B cell (primary cell): ENCODE measurements at places on chromosomes 7 and 10.

DNA sequence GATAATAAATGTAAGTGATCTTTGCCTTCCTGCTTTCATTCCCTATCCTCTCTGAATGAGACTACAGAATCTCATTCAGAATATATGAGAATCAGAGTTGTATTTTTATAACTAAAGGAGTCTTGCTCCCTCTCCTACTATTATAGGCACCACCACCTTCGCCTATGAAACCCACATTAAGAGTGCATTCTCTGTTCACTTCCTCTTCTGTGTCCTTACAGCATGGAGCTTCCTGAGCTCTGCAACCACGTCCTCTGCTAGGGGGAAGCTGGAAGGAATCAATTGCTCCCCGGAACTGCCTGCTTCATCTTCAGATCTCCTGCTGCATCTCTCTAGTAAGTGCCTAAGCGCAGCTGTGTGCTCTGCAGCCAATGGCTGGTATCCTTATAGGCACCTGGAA is 820.7 kb downstream of the GRID1 start:
- DNase-seq: no peak

DNA sequence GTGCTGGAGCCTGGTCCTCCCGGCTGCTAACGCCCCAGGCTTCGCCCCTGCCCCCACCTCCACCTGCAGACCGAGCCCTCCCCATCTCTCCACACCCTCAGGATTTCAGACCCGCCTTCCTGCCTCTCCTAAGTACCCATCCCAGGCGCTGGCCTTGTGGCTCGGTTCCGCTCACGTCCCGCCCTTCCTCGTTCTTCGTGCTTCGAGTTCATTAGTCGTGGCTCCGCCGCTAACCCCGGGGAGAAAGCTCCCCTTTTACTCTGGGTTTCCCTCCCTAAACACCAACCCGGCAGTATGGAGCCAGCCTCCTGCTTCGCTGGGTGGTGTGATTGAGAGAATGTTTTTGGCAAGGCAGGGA is 11.2 kb downstream of the EMX2 start:
- DNase-seq: no peak

DNA sequence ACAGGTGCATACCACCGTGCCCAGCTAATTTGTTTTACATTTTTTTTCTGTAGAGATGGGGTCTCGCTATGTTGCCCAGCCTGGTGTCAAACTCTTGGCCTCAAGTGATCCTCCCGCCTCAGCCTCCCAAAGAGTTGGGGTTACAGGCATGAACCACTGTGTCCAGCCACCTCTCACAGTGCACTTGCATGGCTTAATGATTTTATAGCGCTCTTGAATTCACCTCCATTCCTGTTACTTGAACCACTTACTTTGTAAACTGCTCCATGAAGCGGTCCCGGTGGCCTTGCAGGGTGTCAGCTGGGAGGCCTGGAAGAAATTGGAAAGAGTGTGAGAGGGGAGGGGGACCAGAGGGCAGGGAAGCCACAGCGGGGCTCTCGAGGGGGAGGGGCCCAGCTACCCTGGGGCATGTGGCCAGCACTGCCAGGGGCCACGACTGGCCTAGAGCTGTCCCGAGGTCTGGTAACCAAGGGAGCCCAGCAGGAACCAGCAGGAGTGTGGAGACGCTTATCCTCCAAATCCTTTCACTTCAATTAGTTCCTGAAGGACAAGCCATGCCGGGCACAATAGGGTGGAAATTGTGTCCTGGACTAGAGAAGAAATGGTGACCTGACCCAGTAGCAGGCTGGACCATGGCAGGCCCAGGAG is 76.0 kb downstream of the SPDYE5 start:
- no peak for DNase-seq

- no peak for DNase-seq
Measured at GRCh38 chr10:80283119-80283518, 6.3 kb downstream of the MAT1A start.

- no peak for DNase-seq
Measured at GRCh38 chr10:80504897-80505465, 32.7 kb upstream of the SH2D4B start.

- peak; percentile 12 for DNase-seq
Measured at GRCh38 chr7:97145068-97145467, 27.6 kb downstream of the SDHAF3 start.

DNA sequence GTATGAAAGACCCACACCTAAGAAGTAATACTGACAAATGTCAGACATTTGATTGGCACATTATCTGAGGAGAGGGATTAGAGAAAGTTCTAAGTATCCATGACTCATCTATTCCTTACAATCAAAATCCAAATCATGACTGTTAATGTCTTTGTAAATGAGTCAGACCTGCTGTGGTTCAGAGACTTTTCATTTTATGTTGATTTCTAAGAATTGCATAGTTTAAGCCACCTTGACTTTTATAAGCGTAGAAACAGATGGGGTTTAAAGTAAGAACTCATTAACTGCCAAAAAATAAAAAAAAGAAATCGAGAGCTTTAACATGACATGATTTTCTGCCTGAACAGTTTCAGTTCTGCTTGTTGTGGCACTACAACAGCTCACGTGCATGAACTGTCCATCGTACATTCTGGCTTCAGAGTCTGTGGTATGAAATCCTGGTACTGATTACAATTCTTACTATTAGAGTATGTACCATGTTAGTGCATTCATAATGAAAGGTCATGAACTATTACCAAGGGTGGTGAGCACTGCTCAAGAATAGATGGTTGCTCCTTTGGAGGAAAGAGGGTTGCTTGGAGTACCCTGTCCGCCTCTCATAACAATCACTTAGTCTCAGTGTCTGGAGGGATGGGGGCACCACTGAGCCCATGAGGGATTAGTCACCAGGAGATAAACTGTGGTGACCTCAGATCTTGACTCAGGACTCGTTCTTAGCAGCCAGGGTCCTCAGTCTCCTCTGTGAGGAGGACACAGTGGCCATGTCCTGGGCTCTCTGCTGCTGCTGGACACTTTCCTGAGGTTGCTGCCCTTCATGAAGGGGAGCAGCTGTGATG is 42.2 kb downstream of the ACSM6 start:
- DNase-seq: peak; percentile 56

GRCh38 chr7:124308384-124308783 is 275.5 kb upstream of the TMEM229A start:
- no peak for DNase-seq

- DNase-seq: no peak
Measured at GRCh38 chr10:131921184-131921583, 20.4 kb downstream of the PPP2R2D start.

- DNase-seq: no peak
Measured at GRCh38 chr7:101818287-101819071, 1.1 kb downstream of the CUX1 start.

GRCh38 chr7:97872025-97872669 is at the start of gene ASNS:
TSS of gene ASNS (minus strand) at chr7:97872408. CDS start at chr7:97869156, 3,252 bp downstream.
- peak; percentile 92 for DNase-seq

DNA sequence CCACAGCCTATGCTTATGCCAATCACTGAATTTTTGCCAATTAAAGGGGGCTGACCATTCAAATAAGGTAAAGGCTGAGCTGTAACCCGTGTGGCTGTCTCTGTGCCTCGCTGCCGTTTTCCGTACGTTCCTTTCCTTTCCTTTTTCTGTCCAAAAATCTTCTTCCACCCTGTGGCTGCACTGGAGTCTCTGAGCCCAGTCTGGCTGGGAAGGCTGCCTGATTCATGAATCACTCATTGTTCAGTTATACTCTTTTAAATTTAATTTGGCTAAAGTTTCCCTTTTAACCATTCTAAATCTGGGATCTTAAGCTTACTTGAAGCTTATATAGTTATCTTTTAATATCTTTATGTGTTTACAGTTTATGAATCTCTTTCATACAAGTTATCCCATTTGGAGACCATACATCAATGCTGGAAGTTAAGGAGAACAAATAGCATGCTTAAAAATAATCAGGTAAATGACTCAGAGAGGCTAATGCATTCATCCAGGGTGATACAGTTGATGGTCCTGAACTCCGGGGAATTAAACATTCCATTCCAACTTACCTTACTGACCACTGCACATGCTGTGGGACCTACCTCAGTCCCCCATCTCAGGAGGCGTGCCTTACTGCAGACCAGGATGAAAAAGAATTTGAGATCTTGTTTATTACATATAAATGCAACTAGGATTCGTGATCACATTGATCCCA is 385.3 kb upstream of the ADARB2 start:
- no peak for DNase-seq

DNA sequence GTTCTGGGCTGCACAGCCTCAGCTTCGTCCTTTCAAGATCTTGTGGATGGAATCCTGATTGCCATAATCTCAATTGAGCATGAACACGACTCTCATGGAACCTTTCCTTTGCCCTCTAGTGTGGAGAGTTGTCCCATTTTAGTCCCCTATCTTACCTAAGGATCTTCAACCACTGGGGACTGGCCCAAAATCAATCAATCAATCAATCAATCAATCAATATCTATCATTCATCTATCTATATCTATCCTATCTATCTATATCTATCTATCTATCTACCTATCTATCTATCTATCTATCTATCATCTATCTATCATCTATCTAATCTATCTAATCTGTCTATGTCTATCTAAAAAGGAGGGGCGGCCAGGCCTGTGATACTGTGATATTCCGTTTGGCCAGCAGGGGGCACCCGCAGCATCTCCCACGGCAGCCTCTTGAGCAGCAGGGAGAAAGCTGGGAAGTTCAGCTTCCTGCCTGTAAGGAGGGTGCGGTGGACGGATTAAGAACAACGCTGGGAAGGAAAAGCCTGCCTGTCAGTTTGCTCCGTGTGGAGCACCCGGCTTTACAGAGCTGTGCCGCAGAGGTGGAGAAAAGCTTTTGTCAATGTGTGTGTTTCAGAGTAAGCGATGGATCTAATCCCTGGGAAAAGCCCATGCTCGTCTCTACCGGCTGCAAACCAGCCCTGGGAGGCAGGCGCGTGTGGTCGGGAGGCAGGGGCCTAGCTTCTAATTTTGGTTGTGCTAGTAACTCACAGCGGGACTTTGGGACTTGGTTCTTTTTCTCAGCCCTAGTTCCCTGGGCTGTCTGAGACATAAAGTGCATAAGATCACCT is 124.9 kb downstream of the SH2D4B start:
- DNase-seq: peak; percentile 71

DNA sequence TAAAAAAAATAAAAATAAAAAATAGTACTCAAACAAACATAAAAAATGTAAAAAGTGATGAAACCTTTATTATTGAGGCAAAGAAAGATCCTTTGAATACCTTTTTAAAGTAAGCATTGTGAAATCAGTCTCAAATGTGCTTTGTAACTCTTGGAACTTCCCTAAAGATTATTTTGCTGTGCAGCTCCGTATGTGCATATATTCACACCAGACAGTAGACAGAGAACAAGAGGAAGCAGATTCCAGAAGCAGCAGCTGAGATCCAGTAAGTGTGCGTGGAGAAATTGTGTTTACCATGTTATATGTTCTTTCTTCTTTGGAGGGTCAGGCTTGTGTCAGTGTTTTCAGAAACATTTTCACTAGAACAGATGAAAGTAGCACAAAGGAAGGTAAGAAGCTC is 324.9 kb downstream of the AGMO start:
- DNase-seq: no peak

DNA sequence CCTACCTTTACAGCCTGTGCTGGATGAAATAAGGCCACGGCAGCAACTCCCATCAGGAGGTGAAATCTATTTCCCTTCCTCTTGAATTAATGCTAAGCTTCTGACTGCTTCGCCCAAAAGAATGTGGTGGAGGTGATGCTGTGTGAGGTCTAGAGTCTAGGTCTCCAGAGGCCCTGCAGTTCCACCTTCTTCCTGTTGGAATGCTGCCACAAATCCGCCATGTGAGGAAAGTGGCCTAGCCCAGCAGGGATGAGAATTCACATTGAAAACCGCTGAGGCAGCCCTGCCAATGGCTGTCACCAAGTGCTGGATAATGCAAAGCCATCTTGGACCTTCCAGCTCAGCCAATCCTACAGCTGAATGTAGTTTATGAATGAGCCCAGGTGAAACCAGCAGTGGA is 28.0 kb downstream of the RHOBTB1 start:
- DNase-seq: no peak

DNA sequence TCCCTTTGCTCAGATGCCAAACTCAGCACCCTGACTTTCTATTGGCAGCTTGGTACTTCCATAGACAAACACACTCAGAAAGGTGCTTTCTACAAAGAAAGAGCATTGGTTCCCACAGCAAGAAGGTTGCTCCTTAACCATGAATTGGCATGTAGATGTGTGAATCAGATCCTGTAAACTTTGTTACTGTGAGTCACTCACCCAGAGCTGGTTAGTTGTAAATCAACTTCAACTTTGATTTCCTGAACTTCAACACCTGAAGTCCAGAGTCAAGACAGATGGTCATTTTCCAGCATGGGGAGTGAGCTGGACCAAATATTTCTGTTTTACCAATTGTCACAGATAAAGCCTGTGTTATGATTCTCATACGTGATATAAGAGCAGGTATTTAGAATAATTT is 797.2 kb downstream of the TNS3 start:
- no peak for DNase-seq

GRCh38 chr7:105979405-105979804 is 16.3 kb downstream of the CDHR3 start:
- DNase-seq: no peak

- DNase-seq: no peak
Measured at GRCh38 chr7:83672157-83672556, 23.2 kb upstream of the SEMA3E start.

- no peak for DNase-seq
Measured at GRCh38 chr10:14953424-14954000, 384 bp downstream of the DCLRE1C start.

GRCh38 chr10:32461203-32461602 is 15.3 kb downstream of the CCDC7 start:
- no peak for DNase-seq

GRCh38 chr10:110714356-110714755 is 70.2 kb downstream of the RBM20 start:
- DNase-seq: no peak

GRCh38 chr7:151896086-151896485 is 19.2 kb upstream of the PRKAG2 start:
- DNase-seq: no peak

DNA sequence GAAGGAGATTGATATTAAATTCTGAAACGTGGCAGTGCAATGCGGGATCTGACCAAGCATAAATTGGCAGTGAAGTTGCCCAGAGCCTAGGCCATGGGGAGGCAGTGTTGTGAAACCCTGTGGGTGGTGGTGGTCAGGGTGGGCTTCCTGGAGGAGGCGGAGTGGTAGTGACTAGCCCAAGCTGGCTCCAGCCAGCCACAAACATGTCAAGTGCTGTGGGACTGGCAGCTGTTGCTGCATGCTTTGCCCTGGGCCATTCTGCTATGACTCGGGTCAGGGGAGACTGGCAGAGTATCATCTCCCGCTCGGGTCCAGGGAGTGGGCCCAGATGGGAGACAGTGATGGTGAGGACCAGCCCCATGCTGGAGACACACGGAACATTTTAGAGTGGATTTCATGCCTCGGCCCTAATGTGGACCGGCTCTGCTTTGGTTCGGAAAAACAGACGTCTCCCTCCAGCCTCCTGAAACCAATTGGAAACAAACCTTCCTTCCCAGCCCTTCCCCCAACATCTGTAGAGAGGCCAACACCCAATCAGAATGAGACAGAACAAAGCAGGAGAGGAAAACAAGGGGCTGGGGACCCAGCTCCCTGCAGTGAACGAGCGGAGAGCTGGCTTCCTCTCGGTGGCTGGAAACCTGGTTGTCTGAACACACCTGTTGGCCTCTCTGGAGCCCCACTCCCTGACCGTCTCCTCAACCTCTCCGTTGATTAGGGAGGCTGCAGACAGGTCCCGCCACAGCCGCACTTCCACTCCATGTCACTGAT is 58.2 kb downstream of the TMEM270 start:
- DNase-seq: no peak
